Aorta (tissue), 5 donors: ENCODE measurements at places on chromosomes 12 and 14. TPM values are rescaled to one million over a fixed set of nuclear protein-coding genes. Genes with fewer than 3 reads are reported as not detected.
A peak's percentile ranks its signal among the peaks of the same experiment; 100 is the strongest.

Gene CLEC14A
- polyA plus RNA-seq: 2.4 TPM

Gene VPS33A
- 9.0 TPM for polyA plus RNA-seq

Gene DPPA3
- polyA plus RNA-seq: not detected

Gene EFCAB11
- polyA plus RNA-seq: 5.1 TPM

Gene CABP1
- polyA plus RNA-seq: not detected

Gene CAND1
- polyA plus RNA-seq: 19.8 TPM

Gene TAS2R31
- polyA plus RNA-seq: not detected

Gene NTS
- not detected for polyA plus RNA-seq

Gene TSHR
- 0.13 TPM for polyA plus RNA-seq

GRCh38 chr12:130540376-130540775 lies 175.7 kb downstream of the RIMBP2 start:
- no peak for DNase-seq

DNA sequence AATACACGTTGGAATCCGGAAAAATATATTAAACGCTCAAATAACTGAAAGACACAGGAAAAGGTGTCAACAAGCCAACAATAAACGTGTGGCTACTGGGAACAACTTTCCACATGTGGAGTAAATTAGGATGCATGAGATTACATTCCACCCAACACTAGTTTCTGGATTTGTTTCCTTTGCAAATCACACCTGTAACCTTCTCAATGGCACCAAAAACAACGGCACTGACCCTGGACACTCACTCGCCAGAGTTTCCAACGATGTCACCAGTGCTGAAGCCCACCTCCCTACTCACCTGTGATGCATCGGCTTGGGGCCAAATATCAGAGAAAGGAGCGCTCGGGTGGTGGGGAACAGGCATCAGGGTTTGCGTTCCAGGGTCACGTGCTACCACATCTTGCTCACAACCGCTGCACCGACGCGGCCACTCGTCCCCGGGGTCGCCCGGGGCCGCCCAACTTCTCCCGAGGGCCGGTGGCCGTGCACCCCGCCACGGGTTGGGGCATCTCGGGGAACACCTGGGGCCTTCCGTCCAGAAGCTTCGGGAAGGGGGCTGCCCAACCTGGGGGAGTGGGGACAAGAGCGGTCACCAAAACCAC lies 629 bp downstream of the PRDM4 start:
- DNase-seq: peak; percentile 79

- DNase-seq: no peak
These were observed 2.2 kb downstream of the PITPNM2 start for GRCh38 chr12:123148655-123149054.

- no peak for DNase-seq
These were observed 80.5 kb upstream of the TMCC3 start for GRCh38 chr12:94730847-94731246.

GRCh38 chr12:28156804-28157203 lies 33.5 kb upstream of the CCDC91 start:
- DNase-seq: no peak

GRCh38 chr12:124713436-124714082 lies 146.1 kb upstream of the NCOR2 start:
- peak; percentile 80 for DNase-seq

DNA sequence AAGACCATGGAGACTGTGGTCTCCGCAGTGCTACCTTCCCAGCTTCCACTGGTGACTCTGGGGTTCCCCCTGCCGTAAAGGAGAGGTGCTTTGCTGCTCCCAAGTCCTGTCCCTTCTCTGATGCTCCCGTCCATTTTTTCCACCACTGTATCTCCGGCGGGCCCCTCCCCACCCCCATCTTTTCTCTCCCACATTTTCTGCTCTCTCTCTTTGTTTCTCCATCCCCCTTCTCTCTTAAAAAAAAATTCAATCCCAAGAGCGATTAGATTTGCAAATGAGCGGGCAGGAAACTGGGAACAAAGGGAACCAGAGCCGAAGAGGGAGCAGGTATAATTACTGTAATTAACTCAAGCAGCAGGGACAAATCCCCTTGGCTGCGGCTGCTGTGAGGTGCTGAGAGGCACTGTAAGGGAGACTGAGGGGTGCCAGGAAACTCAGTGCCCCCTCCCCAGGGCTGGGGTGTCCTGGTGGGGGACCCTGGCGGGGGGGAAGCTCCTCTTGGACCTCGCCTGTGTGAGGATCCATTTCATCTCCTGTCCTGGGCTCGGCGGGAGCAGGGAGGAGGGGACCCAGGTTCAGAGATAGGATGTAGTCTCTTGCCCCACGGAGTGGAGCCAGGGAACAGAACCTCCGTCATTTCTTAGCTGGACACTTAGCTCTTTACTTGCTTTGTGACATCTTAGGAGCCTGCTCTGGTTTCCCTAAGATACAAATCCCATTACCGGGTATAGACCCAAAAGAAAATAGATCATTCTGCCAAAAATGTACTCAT lies 140.4 kb upstream of the NRXN3 start:
- DNase-seq: no peak

- no peak for DNase-seq
These were observed 269.7 kb downstream of the FLRT2 start for GRCh38 chr14:85799668-85800067.

- no peak for DNase-seq
These were observed 414 bp downstream of the UNC79 start for GRCh38 chr14:93431036-93431670.
